ENCODE measurements at places on chromosomes 11 and 22.
A peak's percentile ranks its signal among the peaks of the same experiment; 100 is the strongest.

DNA sequence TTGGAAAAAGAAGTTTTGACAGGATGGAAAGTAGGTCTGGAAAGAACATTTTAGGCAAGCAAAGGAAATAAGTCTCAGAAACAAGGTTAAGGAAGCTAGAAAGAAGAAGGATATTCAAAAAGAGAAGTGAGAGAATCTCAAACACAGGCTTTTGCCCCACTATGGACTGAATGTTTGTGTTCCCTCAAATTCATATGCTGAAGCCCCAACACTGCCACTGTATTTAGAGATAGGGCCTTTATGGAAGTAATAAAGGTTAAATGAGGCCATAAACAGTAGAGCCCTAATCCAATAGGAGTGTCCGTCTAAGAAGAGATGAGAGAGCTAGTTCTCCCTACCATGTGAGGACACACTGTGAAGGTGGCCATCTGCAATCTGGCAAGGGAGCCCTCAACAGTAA, 20.6 kb upstream of the RPS13 start:
- no peak for DNase-seq

- DNase-seq = no peak
Observed at GRCh38 chr11:78219493-78220217, 30.9 kb downstream of the USP35 start.

DNA sequence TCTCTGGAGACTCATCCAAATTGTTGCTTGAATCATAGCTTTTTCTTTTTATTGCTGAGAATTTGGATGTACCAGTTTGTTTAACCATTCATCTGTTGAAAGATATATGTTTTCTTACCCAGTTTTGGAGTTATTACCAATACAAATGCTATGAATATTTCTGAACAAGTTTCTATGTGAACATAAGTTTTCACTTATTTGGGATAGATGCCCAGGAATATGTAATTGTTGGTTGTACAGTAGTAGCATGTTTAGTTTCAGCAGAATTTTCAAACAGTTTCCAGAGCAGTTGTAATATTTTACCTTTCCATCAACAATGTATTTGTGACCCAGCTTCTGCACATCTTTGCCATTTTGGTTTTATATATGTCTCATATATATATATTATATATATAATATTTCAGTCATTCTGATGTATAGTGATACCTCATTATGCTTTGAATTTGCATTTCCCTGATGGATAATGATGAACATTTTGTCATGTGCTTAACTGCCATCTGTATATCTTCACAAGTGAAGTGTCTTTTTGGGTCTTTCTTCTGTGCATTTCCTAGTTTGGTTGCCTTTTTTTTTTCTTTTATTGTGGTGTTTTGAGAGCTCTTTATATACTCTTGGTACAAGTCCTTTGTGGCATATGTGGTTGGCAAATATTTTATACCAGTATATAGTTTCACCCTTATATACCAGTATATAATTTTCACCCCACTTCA, 118.8 kb downstream of the LUZP2 start:
- DNase-seq = no peak

DNA sequence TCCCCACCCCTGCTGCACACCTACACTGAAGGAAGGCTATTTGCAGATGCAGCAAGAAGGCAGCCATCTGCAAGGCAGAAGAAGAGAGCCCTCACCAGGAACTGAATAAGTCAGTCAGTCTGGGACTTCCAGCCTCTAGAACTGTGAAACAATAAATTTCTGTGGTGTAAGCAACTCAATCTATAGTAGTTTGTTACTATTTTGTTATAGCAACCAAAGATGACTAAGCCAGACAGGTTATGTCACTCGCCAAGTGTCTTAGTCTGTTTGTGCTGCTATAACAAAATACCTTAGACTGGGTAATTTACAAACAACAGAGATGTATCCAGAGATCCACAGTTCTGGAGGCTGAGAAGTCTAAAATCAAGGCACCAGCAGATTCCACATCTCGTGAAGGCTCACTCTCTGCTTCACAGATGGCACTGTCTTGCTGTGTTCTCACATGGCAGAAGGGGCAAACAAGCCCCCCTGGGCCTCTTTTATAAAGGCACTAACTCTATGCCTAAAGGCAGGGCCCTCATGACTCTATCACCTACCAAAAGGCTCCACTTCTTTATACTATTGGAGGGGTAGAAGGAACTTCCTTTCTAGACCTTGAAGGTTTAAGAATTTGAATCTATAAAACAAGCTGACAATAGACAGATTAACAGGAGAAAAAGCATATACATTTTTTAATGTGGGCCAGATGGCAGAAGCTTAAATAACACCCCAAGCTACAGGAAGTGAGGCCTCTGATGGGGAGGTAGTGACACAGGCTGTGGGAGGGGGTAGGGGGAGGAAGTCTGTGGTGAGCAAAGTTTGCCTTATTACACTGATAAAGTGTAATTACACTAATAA, 12.3 kb downstream of the APOL6 start:
- DNase-seq = peak; percentile 6

GRCh38 chr11:109209572-109209971, 212.4 kb upstream of the C11orf87 start:
- no peak for DNase-seq

- no peak for DNase-seq
Observed at GRCh38 chr11:27934830-27935145, 173.2 kb downstream of the KIF18A start.

DNA sequence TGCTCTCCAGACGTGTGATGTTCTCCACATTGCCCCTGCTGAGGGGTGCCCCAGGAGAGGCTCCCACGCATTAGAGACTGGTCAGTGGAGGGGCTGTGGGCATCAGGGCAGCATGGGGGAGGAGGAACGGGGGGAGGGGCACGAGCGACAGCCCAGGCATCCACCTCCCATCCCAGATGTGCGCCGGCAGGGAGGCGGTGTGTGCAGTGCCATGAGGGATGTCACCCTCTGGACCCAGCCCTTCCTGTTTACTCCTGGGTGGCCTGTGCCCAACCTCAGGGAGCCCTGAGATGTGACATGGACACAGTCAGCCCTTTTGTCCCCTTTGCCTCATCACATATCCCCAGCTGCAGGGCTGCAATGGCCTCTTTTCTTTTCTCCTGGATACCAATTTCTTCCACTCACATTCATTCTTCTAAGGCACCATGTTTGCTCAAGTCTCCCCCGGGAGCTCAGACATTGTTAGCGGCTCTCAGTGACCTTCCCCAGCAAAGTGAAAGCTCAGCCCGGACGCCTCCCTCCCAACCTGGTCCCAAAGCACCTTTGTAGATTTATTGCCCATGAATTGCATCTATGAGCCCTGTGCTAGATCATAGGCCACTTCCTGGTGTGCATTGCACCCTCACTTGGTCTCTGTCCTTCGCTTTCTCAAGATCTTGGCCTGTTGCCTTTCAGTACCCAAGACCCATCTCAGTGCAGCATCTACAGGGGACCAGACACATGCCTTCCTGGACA, 150.6 kb downstream of the CEP164 start:
- DNase-seq = no peak

DNA sequence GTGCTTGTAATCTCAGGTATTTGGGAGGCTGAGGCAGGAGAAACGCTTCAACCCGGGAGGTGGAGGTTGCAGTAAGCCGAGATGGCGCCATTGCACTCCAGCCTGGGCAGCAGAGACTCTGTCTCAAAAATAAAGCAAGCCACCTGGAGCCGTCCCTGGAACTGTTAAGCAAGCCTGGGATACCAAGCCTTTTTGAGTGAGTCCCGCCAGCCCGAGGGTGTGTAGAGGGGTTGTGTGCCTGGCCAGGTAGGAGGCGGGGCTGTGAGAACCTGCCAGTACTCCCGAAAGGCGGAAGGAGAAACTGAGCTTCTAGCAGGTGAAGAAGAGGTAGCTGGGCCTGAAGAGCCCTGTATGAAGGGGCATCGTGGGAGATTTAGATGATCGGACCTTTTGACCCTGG, 52.4 kb downstream of the TRIOBP start:
- no peak for DNase-seq

DNA sequence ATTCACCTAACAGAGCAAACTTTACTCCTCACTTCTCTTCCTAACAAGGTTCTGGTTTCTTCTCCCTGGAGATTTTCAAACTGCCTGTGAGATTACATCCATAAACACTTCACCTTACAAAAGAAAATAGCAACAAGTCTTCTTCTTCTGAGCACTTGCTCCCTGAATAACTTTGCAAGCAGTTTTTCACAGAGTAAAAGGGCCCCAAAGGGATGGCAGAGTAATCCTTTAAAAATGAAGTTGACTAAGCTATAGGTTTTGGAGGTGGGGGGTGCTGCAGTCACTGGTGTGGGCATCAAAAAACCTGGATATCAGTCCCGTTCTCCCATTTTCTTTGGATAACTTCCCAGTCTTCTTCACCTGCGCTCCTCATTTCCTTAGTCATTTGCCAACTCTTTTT, 484.9 kb downstream of the MIAT start:
- DNase-seq = no peak

GRCh38 chr11:88555829-88556202, 218.3 kb upstream of the CTSC start:
- no peak for DNase-seq

GRCh38 chr11:10930972-10931760, 73.3 kb upstream of the ZBED5 start:
- DNase-seq = no peak

DNA sequence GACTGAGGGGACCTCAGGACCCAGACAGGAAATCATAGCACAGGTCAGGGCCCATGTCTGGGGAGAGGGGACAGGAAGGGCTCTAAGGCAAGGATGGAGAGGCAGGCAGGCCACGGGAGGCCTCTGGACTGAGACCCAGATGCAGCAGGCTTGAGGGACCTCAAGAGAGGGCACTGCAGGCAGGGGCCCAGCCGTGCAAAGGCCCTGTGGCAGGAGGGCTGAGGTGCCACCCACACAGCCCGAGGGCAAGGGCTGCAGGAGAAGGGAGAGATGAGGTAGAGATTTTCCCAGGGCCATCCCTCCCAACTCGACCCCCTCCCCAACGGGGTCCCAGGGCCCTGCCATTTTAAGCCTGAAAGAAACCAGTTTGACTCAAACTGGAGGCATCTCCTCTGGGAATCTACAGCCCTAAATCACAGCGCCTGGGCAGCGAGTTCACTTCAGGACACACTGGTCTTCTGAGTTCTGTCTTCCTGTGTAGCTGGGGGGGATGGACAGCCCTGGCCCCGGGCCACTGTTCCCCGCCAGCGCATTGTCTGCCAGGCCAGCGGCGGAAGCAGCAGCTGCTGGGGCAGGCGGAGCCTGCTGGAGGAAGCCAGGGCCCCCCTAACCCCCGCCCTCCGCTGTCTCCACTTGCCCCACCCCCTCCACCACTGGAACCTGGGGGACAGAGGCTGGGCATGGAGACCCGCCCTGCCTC, 20.3 kb upstream of the WNT7B start:
- DNase-seq = peak; percentile 72

GRCh38 chr11:107669893-107670601, 41.8 kb downstream of the SLN start:
- DNase-seq = no peak

- DNase-seq = no peak
Observed at GRCh38 chr11:130313383-130314183, 1.1 kb downstream of the ZBTB44 start.

DNA sequence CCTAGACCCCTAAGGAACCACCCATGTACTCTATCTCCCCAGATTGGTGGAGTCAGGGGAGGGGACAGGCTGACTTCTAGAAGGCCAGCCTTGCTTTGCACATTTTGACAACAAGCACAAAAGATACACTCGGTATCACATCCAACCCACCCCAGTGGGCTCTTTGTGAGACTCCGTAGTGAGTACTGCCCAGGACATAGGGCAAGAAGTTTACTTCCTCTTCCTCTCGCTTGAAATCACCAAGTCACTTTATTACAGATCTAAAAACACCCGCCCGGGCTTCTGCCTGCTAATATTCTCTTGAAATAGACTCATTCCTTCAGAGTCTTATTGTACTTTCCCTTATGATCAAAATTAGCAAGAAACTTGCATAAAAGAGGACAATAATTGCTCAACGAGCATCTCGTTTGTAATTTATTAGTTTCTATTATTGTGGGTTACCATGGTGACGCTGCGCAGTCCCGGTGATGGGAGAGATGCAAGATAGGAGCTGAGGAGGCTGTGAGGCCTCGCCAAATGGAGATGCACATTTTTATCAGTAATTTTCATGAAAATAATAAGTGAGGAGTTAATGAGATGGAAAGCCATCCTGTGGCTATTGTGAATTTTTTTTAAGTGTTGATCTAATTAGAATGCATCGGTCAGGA, 96.9 kb downstream of the FEZ1 start:
- DNase-seq = peak; percentile 2

DNA sequence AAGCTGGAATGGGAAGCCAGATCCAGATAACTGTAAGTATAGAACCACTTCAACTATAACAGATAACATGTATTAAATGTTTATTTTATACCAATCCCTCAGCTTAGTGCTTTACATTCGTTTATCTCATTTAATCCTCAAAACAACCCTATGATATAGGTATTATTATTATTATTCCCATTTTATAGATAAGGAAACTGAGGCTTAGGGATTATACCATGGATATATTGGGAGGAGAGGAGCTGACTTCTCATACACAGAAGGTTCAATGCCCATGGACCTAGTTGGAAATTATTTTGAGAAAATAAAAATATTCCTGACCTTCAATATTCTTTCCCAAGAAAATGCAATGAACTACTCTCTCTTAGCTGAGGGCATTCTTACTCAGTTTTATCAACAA, 140.4 kb upstream of the C11orf58 start:
- DNase-seq = no peak

- no peak for DNase-seq
Observed at GRCh38 chr11:125351868-125352250, 144.2 kb downstream of the FEZ1 start.

DNA sequence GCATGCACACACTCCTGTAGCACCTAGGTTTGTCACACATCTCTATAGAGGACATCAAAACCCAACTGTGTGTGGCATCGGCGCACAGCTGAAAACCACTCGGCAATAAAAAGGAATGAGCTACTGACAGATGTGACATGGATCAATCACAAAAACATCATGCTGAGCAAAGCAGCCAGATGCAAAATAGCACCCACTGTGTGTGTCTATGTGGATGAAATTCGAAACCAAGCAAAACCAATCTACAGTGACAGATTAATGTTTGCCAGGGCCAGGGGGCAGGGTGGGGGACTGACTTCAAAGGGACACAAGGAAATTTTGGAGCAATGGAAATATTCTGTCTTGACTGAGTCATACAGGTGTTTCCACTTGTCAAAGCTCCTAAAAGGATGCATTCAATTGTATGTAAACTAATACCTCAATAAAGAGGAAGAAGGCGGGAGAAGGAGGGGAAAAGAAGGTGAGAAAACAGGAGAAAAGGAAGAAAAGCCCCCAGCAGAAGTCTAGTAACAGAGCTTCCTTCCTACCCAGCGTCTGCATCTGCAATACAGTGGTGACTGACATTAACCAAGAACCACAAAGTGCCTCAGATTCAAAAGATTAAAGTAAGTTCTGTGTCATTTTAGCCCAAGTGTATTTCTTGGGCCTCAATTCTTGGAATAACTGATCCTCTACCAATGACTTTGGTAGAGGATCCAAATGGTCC, 49.8 kb downstream of the PACSIN2 start:
- no peak for DNase-seq

- no peak for DNase-seq
Observed at GRCh38 chr22:45518580-45518991, 15.9 kb downstream of the FBLN1 start.

- no peak for DNase-seq
Observed at GRCh38 chr11:69873166-69874077, 54.2 kb upstream of the FGF3 start.

Measured in HL-60 (cell line).